ENCODE measurements at places on chromosomes 16 and 17.
A peak's percentile ranks its signal among the peaks of the same experiment; 100 is the strongest.

GRCh38 chr16:11836650-11837244 is 14.6 kb downstream of the RSL1D1 start:
- DNase-seq = no peak

- DNase-seq = peak; percentile 62
Observed at GRCh38 chr17:17859909-17860765, 23.4 kb upstream of the SREBF1 start.

DNA sequence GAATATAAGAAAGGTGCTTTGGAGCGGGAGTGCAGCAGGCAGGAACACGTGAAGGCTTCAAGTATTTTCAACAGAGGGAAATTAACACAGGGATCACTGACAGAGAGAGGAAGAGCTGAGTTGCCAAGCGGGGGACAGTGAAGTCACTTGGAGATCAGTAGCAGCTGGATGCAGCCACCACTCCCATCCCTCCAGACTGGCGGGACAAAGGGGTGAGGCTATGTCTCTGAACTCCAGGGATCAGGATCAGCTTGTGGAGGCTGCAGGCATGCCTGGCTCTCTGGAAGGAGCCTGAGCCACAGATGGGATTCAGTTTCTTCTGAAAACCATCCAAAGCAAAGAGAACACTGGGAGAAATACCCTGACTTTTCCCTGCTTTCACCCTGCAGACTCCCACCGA is 113.7 kb upstream of the IRX3 start:
- no peak for DNase-seq

DNA sequence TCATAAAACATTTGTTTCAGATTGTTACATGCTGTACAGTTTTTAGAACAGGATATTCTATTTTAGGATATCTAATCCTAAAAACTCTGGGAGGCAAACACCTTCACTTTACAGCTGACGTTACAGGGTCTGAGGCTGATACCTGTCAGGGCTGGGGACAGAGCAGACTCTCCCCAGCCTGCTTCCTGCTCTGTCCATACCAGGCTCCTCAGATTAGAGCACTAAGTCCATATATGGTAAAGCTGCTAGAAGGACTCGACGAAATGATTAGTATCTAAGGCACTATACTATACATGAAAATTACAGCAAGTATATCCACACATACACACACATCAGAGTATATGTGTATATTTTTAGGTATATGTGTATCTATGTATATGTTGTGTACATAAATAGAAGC is 125.2 kb downstream of the ZFHX3 start:
- DNase-seq = no peak

- DNase-seq = no peak
Observed at GRCh38 chr16:11676799-11677198, 8.5 kb downstream of the SNN start.
